ENCODE measurements at places on chromosomes 7 and 10. TPM values are rescaled to one million over a fixed set of nuclear protein-coding genes. Genes with fewer than 3 reads are reported as not detected.

The ST8SIA6 gene
- not detected for total RNA-seq

The LGI1 gene
- total RNA-seq: not detected

The MMD2 gene
- not detected for total RNA-seq

DNA sequence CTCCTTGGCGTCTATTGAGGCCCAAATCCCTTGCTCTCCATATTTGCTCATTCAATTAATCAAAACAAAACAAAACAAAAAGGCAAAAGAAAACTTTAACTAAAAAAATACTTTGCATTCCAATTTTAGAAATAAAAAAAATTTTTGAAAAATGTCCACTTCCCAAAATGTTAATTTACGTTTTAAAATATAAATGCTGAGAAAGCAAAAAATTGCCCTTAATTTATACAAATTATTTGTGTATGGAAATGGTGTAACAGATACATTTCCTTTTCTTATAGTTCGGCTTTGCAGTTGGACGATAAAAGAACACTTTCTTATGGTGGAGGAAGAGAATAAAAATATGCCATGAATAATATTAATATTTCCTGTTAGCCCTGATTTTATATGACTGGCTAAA, 652.8 kb upstream of the PFKP start:
- no peak for DNase-seq

DNA sequence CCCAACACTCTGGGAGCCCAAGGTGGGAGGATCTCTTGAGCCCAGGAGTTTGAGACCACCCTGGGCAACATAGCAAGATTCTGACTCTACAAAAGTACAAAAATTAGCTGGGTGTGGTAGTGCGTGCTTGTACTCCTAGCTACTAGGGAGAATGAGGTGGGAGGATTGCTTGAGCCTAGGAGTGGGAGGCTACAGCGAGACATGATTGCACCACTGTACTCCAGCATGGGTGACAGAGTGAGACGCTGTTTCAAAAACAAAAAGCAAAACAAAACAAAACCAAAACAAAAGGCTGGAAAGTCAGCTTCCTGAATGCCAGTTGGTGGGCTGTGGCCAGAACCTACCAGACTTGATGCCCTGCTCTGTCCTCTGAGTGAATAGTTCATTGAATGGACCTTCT, 242.8 kb downstream of the PHTF2 start:
- DNase-seq: no peak

The SEC24C gene
- total RNA-seq: 65.9 TPM

DNA sequence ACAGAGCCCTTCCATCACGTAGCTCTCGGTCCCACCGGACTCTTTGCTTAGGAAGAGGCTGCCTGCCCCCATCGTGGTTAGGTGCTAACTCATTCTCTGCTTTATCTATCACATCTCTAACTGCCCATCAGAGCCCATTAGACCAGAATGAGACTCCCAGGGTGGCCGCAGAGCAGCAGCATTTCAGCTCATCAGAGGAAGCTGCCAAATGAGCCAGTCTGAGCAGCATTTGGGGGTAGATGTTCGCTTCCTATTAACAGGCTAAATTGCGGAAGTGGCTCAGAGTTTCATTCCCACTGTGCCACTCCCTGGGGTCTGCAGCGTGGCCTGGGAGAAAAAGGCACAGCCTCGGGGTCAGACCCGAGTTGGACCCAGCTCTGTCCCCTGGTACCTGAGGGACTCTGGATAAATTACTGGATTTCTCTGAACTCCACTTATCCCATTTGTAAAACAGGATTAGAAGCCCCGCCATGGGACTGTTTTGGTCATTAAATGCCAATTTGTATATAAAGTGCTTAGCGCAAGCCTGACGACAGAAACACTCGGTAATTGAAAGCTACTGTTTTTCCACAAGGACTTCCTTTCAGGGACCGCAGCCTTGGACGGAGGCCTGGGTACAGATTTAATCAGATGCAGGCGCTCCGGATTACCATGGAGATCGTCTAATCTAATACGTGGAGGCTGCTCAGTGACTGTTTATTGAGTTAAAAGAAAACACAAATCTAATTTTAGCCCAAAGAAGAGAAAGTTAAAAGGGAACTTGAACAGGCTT, 73.8 kb upstream of the PRLHR start:
- no peak for DNase-seq

The VAX1 gene
- not detected for total RNA-seq

DNA sequence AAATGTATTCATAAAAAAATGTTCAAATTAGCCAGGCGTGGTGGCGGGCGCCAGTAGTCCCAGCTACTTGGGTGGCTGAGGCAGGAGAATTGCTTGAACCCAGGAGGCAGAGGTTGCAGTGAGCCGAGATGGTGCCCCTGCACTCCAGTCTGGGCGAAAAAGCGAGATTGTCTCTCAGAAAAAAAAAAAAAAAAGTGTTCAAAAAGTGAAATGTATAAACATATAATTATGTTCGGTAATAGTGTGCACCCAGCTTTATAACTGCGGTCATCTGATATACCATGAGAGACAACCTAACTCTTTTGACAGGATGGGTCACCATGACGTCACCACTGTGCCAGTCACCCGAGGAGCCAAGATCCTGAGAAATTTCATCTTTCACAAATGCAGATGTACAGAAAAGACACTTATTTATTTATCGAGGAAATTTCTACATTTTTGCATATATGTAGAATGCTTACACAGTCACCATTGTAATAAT, 594 bp upstream of the RP9 start:
- no peak for DNase-seq

DNA sequence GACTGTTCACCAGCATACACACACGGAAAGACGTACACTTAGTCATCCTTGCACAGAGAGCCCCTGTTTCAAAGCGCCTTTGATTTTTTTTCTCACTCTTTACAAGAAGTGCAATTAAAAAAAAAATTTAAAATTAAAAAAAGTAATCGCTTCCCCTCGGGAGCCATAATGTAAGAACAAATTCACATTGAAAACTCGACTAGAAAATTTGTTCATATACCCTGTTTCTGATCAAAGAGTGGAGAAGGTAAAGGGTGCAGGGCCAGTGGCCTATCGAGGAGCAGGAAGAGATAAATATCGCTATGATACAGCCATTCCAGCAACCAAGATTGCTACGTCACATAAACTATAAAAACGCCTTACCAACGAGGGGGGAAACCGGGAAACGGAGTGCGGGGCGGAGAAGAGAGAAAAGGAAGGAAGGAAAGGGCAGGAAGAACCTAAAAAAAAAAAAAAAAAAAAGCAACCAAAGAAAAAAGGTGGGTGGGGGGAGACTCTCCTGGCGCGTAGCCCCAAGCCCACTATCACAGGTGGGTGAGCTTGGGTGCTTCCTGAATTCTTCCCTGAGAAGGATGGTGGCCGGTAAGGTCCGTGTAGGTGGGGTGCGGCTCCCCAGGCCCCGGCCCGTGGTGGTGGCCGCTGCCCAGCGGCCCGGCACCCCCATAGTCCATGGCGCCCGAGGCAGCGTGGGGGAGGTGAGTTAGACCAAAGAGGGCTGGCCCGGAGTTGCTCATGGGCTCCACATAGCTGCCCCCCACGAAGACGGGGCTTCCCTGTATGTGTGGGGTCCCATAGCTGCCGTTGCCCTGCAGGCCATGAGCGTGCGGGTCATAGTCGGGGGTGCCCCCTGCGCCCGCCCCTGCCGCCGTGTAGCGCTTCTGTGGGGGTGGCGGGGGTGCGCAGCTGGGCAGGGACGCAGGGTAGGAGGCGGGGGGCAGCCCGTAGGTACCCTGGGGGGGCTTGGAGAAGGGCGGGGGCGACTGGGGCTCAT, 5.2 kb upstream of the HOXA2 start:
- peak; percentile 75 for DNase-seq

The AKR1C8 gene
- total RNA-seq: not detected

The SPACDR gene
- not detected for total RNA-seq

GRCh38 chr7:1542841-1543747, 12.6 kb downstream of the MAFK start:
- DNase-seq: no peak

The FFAR4 gene
- not detected for total RNA-seq

GRCh38 chr7:56157238-56157790, 41.1 kb upstream of the NUPR2 start:
- no peak for DNase-seq

The SLC26A3 gene
- total RNA-seq: 0.11 TPM

DNA sequence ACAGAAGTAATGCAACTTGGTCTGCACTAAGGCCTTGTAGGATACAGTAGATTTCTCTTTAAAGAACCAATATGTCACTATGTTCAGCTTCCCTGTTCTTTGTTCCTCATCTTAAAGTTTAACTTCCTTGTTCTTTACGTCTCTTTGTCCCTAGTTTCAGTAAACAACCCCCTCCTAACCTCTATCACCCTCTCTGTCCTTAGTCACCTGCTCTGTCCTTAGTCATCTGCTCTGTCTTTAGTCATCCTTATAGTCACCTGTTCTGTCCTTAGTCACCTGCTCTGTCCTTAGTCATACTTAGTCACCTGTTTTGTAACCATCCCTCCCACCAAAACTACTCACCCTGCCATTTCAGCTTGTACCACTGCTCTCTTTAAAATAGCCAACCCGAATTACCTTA, 144.6 kb upstream of the TMEM106B start:
- DNase-seq: no peak

DNA sequence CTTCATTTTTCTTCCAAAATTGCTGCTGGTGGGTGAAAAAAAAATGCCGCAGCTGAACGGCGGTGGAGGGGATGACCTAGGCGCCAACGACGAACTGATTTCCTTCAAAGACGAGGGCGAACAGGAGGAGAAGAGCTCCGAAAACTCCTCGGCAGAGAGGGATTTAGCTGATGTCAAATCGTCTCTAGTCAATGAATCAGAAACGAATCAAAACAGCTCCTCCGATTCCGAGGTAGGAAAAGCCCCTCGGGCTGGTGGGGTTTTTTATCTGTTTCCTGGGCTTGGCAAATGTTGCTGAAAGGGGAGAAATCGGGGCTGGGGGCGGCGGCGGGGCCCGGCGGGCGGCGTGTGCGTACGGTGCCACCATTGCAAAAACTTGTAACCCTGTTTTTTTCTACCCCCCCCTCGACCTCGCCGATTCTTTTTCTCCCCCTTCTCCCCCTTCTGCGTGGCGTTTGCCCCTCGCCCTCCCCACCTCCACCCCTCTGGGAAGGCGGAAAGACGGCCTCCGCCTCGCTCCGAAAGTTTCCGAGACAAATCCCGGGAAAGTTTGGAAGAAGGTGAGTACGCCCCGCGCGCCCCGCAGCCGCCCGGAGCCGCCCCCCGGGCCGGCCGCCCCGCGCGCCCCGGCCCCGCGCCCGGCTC, 789 bp downstream of the TCF7L2 start:
- DNase-seq: no peak

DNA sequence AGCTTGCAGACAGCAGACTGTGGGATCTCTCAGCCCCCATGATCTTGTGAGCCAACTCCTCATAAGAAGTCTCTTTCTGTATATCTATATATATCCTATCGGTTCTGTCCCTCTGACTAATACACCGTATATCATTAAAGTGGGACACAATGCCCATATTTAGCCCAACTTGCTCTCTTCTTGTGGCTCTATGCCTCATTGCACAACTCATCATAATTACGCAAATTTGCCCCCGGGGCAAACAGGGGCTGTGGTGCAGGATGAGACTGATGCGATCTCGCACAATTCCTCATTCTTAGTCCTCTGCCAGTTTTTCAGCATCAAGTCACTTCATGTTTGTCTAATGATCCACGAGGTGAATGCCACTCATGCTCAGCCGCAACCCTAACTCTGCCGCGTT, 183.2 kb downstream of the PRPF18 start:
- no peak for DNase-seq

Data from ascending aorta (tissue), 2 donors.